Glutamatergic neuron (in vitro differentiated cells): ENCODE measurements at places on chromosomes 4 and X.
A peak's percentile ranks its signal among the peaks of the same experiment; 100 is the strongest.

DNA sequence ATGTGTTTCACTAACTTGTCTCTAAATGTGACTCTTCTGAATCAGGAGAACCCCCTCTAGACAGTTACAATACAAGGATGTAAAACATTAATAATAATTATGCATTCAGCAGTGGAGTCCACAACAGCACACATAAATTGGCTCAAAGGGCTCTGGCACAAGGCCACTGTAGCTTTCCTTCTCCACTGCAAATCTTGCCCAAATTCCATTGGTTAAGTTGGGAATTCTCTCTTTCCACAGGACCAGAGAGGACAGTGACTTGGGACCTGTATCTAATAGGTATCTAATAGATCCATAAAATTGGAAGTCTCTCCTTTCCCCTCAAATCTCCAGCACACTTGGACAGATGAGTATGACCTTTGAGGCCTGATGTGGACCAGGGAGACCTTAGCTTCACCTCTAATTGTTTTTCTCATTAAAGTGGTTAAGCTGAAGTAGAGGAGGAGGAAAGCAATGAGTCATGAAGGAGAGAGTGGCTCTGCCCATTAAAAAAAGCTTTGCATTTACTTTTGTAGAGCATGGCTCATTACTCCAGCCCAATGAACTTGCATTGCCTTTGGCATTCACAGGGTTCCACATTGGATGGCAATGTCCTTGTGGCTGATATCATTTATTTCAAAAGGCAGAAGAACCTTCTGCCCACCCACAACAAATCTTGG, 72.3 kb upstream of the SH3RF1 start:
- no peak for DNase-seq

GRCh38 chr4:24853142-24853541, 57.8 kb downstream of the SOD3 start:
- DNase-seq: no peak

DNA sequence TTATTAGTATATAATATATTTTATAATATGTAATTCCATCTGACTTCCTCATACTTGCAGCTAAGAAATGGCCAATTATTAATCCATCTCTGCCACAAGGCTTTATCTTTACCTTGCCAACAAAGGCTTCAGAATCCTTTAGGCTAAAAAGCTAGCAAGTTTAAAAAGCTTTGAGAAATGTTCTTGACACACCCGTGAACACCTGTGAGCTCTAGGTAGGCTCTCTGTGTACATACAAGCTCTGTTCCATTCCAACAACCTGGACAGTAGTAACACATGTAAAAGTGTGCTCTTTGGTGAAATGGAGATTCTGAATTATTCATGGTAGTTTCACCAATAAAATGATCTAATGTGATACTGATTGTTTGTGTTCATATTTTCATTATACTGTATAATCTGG, 49.7 kb upstream of the USP9X start:
- DNase-seq: no peak

GRCh38 chrX:120302434-120302833, 8.8 kb downstream of the TMEM255A start:
- DNase-seq: no peak

GRCh38 chr4:163263606-163264005, 68.8 kb downstream of the NPY1R start:
- DNase-seq: peak; percentile 42

DNA sequence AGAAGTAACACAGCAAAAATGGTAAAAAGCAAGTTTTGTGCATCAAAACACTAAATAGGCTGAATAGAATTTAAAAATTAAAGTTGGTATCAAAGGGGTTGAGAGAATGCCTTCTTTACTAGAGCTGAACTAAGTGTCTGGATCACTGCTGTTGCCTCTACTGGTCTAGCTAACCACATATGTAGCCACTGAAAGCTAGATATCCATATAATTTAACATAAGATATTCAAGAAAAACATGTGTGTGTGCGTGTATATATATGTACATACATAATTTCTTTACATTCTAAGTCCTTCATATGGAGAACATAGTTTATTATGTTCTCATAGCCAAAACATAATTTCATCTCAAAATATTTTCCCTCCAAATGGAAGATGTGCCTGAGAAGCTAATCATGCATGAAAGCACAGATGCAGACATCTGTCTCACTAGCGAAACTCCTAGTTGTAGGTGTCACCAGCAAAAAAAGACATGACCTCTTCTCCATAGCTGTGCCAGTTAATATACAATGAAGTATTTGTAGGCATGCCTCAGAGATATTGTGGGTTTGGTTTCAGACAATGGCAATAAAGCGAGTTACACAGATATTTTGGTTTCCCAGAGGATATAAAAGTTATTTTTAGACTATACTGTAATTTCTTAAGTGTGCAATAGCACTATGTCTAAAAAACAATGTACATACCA, 47.3 kb downstream of the PDE5A start:
- DNase-seq: no peak

DNA sequence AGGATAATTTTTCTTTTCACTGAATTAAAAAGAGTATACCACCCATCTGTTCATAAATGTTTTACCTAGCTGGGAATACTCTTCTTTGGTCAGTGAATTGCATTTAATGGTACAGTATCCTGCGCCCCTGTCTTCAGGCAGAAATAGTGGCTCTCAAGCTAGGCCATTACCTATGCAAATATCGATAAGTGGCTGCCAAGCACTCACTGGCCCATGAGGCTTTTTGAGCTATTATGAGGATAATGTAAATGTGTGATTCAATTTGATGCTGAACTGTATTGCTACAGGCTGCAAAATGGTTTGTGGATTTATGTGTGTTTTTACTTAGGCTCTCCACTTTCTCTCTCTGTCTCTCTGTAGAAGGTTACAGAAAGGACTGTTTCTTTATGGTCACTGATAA, 30.1 kb upstream of the MTMR1 start:
- DNase-seq: no peak

- no peak for DNase-seq
Observed at GRCh38 chr4:140004922-140005627, 148.9 kb downstream of the MAML3 start.

GRCh38 chrX:4930426-4930825, 1217.0 kb upstream of the PRKX start:
- DNase-seq: no peak

DNA sequence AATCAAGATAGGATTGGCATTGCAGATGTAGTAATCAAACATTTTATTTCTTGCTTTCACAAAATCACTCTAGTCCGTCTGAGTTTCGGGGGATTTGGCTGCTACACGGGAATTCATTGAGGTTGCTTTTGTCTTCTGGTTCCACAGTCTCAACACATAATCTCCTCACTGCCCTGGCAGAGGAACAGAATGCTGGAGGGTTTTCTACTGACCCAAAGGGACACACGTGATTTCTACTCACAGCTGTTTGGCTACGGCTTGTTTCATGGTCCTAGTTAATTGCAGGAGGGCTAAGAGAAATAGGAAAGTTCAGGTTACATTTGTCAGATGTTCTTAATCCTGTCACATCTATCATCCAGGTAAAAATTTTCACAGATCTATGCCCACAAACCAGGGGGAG, 1811.6 kb downstream of the ARAP2 start:
- no peak for DNase-seq
